ENCODE measurements at places on chromosomes 13 and 19.

DNA sequence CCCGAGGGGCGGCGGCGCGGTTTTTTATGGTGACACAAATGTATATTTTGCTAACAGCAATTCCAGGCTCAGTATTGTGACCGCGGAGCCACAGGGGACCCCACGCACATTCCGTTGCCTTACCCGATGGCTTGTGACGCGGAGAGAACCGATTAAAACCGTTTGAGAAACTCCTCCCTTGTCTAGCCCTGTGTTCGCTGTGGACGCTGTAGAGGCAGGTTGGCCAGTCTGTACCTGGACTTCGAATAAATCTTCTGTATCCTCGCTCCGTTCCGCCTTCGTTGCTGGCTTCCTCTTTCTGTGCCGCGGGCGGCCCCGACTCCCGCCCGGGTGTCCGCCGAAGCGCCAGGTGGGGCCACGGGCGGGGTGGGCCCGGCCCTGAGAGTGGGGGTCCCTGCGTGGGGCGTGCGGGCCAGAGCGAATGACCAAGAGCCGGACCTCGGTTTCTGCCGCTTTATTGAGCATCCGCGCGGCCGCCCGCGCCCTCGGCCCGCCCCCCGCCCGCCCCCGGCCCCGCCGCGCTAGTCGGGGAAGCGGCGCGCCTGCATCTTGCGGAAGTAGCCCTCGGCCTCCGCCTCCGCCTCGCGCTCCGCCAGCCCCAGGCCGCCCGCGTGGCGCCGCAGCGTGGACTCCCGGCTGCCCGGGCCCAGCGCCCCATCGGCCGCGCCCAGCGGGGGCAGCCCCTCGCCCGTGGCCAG lies 9.6 kb downstream of the PLPPR3 start:
- DNase-seq, result no peak

DNA sequence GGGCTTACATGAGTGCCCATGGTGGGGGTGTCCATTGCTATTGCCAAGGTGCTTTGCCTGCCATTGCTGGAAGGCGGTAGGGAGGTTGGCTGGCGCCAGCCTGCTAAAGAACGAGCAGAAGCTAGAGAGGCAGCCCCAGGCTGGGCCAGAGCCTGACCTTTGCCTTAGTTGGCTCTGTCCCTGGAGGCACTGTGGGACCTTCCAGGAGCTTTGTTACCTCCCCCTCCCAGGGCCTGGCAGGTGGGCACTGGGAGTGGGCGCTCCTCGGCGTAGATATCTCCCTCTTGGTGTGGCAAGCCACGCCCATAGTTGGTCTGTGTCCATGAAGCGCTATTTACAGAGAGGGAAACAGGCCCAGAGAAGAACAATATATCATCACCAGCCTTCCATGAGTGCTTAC lies 2.3 kb upstream of the SLC25A42 start:
- no peak for DNase-seq

DNA sequence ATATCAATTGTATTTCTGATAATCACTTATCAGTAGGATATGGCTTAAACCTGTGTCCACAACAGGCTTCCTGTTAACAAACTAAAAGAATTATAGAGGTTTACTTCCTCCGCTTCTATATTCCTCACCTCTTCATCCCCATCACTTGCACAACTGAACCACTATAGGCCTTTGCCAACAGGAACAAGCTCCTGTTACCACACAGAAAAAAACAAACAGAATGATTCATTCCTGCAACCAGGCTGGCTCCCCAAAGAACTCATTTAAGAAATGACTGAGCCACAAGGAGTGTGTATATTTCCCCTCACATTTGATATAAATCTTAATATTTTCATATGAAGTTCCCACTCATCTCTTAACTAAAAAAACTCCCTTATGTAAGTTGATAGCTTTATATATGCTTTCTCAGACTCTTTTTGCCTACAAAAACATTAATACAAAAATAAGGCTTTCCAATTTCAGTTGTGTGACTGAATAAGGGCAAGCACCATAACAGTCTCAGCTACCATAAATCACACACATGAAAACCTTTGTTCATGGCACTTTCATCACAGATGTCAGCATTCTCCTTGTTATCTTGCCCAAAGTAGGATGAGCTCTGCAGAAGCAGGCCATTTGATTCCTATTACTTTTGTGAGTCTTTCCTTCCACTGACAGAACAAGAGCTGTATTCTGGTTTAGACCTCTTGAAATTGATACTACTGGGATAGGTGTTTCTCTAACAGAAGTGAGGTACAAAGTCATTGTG lies 366.8 kb downstream of the SLITRK1 start:
- DNase-seq, result no peak

DNA sequence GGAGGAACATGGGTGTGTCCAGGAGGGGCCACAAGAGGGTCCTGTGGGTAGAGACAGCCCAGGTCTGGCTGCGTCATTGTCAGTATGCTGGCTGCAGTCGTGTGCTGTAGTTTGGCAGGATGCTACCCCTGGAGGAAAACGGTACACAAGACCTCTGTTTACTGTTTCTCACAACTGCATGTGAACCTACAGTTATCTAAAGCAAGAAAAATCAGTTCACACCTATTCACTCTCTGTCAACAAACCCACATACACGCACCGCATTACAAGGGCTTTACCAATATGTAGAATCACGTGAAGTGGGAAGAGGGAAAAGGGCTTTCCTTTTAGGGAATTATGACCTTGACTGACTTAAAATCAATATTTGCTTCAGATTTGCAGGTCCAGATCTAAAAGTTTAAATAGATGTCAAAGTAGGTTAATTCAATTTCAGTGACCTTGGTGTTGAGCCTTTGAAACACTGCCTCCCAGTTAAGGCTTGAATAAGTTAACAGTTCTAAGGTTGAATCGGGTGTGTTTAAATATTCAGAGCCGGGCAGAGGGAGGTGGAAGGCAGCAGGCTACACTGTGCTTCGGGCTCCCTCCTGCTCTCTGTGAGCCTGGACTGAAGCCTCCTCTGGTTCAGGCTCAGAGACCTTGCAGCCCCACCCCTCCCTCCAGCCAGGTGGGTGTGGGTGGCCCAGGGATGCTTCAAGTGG lies 17.2 kb upstream of the MCF2L start:
- DNase-seq, result no peak

GRCh38 chr13:24181991-24182702 lies 21.6 kb downstream of the SPATA13 start:
- DNase-seq, result no peak

GRCh38 chr19:18875726-18876125 lies 20.2 kb downstream of the CERS1 start:
- DNase-seq, result no peak

DNA sequence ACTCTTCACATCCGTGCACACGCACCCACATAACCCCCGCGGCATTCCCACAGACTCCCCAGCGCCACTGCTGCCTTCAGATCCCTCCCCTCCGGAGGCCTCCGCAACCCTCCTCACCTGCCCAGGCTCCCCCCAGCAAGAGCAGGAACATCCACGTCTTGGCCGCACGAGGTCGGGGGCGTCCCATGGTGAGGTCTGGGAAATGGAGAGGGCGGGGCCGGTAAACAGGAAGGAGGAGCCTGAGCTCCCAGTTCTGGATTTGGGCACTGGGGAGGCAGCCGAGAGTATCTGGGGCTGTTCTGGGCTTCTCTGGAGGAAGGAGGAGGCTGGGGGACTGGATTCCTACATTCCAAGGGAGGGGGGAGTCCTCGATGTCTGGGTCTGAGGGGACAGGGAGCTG lies 423 bp downstream of the KLK8 start:
- DNase-seq, result no peak

DNA sequence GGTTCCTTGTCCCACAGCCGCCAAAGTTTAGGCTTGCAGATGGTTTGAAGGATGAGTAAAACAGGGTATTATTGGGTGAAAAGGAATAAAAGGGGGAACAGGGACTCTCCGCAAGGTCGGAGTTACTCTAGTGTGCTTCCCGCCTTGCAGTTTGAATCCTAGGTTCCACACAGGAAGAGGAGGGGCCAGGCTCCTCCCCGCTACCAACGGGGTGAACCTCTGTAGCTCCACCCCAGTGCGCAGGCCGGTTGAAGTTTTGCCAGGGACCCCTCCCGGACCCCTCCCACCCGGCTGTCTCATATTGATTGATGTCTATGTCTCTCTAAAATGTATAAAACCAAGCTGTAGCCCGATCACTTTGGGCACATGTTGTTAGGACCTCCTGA lies 11.6 kb upstream of the GTF2F2 start:
- no peak for DNase-seq

GRCh38 chr19:29568036-29569025 lies 37.8 kb upstream of the POP4 start:
- DNase-seq, result no peak

All from activated CD8-positive, alpha-beta memory T cell treated with anti-CD3 and anti-CD28 coated beads for 48 hours (primary cell).